SK-MEL-5 (cell line): ENCODE measurements at places on chromosomes 1 and 21.

DNA sequence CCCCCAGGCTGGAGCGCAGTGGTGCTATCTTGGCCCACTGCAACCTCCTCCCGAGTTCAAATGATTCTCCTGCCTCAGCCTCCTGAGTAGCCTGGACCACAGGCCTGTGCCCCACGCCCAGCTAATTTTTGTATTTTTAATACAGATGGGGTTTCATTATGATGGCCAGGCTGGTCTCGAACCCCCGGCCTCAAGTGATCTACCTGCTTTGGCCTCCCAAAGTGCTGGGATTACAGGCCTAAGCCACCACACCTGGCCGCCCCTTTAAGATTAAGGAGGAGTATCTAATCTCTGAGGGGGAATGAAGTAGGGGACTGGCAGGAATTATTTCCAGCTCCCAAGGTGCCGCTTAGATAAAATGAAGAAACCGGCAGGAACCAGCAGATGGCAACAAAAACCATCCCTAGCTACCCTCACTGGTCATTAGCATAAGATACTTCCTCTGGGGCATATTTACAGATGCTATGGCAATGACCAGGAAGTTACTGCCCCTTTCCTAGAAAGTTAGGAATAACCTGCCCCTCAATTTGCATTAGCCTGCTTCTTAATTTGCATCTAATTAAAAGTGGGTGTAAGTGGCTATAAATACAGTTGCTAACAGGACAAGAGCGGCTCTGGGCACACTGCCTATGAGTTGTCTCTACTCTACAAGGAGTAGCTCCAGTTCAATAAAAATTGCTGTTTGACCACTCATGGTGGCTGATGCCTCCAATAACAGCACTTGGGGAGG is 7.1 kb upstream of the NSUN4 start:
- peak; percentile 74 for DNase-seq

DNA sequence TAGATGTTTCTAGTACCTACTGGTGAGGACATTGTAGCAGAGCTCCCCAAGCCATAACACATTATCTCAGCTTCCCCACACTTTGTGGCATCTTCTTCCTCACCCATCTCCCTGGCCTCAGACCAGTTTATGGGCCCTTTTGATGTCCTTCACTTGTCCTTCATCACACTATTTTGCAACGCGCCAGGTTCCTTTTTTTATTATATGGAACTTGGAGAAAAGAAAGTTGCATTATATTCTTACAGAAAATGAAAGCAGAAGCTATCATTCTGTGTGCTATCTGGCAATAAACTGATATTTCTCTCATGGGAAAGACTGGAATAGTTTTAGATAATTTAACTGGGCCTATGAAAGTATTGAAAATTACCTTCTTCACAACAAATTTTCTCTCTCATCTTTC is 196.9 kb upstream of the ETV3 start:
- no peak for DNase-seq

DNA sequence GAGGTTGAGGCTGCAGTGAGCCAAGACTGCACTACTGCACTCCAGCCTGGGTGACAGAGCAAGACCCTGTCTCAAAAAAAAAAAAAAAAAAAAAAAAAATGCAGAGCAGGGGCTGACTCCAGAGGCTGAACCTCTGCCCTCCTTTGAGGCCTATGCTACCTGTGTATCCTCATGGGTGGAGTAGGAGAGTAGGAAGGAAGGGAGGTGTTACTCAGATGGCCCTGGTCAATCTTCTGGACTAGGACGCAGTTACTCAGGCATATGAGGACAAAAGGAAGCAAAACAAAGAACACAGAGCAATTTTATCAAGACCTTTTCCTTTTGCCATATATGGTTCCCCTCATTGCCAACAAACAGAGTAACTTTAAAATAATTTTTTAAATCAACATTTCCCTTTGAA is 35.2 kb downstream of the TGFBR3 start:
- no peak for DNase-seq

GRCh38 chr1:36327421-36328087 is 4.1 kb upstream of the EVA1B start:
- no peak for DNase-seq

DNA sequence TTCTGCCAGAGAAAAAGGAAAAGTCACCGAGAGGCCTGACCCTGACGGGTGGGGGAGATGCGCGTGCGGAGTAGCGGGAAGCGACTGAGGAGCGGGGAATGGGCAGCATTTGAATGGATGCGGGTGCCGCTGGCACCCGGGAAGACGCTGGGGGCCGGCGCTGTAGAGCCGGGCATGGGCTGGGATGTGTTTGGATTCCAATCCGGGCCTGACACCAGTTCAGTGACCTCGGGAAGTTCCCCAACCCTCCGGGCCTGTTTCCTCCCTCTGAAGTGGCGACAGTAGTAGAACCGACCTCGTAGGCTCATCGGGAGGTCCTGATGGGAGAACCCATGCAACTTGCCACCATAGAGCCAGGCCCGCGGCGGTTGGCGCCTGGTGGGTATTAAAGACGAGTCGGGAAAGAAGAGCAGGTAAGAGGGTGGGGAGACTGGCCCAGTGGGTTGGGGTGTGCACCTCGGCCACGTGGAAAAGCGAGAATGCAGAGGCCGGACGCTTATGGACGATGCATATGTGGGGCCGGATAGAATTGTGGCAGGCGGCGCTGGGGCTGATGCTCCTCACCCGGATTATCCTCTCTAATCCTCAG is 642 bp upstream of the SLC16A1 start:
- DNase-seq: no peak

DNA sequence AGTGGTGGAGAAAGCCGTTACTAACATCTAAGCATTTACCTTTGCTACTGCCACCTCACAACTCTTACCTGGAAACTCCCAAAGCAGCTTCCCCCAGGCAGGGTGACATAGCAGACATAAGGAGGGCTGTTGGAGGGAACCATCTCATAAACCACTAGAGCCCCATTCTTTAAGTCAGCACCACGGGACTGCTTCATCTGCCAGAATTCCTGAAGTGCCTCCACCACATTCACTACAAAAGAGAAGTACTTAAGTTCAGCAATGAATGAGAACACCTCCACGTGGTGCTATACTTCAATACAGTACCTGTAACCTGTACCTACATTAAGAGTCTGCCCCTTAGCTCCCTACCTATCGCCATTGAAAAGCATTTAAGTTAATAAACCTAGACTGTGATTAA is 10.3 kb downstream of the LIX1L start:
- no peak for DNase-seq

DNA sequence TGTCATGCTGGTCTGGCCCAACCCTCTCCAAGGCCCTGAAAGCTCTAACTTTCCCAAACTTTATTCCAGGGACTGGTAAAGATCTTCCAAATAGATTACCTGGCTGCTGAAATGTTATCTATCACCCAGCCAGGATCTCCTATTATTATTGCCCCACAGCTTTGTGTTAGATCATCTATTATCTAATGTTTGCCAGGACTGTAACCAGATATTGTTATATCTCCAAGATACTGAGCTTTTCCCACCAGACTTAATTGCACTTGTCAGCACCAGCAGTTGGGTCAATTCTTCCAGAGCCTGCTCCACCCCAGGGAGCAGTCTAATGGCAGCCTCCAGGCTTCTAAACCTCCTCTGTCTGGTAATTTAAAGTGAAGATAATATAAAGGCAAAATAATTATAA is 59.1 kb downstream of the PRDX6 start:
- DNase-seq: no peak

GRCh38 chr1:40861224-40862003 is 749 bp downstream of the CITED4 start:
- DNase-seq: no peak

DNA sequence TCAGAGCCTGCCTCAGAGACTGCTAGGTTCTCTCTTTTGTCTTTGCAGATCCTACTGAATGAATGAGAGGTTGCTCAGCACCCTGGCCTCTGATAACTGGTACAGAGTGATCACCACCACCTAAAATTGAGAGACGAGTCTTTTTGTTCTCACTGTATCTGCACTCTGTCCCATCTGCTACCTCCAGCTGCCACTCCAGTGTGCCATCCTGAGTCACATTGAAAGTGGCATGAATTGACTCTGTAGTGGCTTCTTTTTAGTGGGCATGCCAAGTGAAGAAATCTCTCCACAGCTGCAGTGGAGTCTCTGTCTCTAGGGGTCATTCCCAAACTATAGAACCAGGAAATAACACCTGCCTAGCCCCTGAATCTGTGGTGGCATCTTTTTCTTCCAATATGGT is 14.7 kb downstream of the CAMK1G start:
- DNase-seq: no peak

DNA sequence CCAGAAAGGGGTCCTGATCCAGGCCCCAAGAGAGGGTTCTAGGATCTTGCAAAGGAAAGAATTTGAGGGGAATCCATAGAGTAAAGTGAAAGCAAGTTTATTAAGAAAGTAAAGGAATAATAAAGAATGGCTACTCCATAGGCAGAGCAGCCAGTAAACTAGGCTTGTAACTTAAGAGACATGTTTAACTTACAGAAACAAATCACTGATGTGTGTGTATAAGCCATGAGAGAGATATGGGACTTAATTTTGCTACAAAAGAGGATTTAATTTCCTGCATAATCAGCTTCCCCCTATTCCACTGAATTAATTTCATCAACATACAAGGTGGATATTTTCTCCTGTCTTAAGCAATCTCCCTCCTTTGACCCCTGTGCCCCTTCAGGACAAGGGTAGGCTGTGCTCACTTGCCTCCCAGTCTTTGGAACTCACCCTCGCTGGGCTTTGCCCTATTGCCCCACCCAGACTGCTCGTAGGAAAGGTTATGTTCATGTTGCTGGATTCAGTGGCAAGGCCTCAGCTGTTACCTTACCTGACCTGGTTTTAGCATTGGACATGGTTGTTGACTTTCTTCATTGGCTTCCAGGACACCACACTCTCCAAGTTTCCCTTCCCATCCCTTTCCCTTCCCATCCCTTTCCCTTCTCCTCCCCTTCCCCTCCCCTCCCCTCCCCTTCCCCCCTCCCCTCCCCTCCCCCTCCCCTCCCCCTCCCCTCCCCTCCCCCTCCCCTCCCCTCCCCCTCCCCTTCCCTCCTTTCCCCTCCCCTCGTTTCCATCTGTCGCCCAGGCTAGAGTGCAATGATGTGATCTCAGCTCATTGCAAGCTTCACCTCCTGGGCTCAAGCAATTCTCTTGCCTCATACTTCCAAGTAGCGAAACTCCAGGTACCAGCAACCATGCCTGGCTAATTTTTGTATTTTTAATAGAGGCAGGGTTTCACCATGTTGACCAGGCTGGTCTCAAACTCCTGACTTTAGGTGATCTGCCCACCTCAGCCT is 44.6 kb downstream of the TBCE start:
- DNase-seq: peak; percentile 45

DNA sequence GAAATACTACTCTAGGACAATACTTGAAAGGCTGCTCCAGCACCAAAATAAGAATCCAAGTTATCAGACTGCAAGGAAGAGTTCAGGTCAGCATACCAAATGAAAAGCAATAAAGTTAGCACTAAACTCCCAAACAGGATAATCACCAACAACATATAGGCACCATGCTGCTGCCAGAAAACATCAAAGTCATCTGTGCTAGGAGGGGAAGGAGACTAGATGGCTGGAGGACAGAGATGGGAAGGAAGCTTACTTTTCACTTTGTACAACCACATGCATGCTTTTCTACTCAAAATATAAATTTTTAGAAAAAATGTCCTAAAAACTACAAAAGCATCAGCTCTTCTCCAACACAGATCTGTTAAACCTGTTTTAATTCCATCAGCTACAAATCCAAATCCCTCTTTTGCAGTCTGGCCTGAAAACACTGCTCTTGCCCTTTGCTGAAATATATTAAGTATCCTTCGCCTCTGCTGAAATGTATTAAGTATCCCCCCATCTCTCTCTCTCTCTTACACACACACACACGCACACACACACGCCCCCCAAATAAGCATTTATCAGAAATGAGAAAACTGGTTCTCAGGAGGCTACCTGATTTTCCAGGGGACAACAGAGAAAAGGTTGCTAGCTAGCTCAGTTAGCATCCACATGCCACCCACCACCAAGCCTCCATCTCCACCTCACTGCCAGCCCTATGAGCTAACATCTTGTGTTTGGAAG is 1.5 kb downstream of the GATAD2B start:
- no peak for DNase-seq

- no peak for DNase-seq
These were observed 13.4 kb downstream of the SH2D2A start for GRCh38 chr1:156803086-156803851.

DNA sequence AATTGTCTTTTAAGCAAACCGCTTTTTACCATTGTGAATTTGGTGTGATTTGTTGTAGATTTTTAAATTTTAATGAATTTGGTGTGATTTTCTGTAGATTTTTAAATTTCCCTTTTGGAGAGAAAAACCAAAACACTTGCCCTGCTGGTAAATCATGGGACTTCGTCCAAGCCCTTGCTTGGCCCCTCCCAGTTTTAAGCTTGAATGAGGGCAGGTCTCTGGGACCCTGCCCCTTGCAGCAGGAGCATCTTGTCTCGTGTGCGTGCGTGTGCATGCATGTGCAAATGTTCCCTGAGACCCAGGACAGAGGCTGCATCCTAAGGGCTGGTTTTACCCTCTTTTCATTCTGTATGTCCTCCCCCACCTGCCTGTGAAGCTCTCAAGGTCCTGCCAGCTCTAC is 248.6 kb downstream of the GREM2 start:
- no peak for DNase-seq

GRCh38 chr1:197675583-197676208 is 99.6 kb downstream of the DENND1B start:
- peak; percentile 42 for DNase-seq

GRCh38 chr1:207873055-207873890 is 37.7 kb downstream of the CD34 start:
- no peak for DNase-seq

- DNase-seq: no peak
These were observed 7.4 kb downstream of the HYI start for GRCh38 chr1:43446388-43446740.

DNA sequence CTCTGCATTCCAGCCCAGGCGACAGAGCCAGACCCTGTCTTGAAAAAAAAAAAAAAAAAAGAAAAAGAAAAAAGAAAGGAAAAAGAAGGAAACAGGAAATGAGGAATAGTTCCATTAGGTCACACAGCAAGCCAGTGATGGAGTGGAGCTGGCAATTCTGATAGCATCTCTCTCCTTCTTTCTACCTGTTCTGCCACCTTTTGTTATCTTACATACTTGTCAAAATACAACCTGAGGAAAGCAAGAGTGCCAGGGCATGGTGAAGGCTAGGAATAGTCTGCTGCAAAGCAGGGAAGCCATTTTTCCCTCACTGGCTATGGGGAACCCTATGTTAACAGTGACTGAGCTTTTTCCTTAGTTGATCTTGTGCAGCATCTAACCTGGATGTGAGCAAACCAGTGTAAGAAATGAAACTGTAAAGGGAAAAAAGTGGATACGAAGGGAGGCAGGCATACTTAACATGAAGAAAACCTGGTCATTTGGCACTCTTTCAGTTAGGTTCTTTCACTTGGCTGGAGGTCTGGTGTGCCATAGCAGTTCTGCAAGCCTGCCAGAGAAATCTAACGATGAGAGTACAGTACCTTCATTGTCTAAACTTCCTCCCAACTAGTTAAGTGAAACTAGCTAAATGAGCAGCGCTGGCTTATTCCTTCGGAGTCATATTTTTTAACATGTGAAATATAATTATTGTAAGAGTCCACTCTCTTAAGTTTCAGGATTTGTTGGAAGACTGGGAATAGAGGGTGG is 17.9 kb upstream of the THEM5 start:
- peak; percentile 69 for DNase-seq
